Activated T-helper 1 cell treated with anti-CD3 and anti-CD28 coated beads, Interleukin-2, amount 50 U/mL, for 16 hours (primary cell): ENCODE measurements at places on chromosomes 4 and X.
A peak's percentile ranks its signal among the peaks of the same experiment; 100 is the strongest.

DNA sequence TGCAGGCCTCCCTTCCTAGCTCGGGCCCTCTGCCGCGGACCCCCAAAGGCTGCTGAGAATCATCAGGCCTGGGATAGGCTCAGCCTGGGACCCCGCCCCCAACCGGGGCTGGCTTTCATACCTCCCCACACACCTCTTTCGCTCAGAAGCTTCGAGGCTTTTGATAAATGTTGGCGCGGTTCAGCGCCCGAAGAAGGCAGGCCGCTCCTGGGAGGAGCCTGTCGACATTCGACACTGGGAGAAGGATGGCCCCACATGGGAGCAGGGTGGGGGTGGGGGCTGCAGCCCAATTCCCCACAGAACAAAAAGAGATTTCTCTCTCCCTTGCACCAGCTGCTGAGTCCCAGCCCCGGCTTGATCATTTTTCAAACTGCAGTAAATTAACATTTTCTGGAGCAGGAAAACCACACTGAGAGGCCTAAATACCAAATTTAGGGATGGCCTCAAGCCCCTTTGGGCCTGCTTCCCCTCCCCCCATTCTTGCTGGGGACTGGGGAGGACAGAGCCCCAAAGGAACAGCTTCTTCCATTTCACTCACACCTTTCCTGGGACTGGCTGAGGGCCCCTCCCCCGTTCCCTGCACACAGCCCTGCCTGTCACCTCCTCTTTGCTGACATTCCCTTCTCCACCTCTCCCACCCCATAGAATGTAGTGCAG, 112.9 kb upstream of the PJA1 start:
- no peak for DNase-seq

- no peak for DNase-seq
Measured at GRCh38 chr4:55834086-55834795, 14.7 kb downstream of the EXOC1L start.

DNA sequence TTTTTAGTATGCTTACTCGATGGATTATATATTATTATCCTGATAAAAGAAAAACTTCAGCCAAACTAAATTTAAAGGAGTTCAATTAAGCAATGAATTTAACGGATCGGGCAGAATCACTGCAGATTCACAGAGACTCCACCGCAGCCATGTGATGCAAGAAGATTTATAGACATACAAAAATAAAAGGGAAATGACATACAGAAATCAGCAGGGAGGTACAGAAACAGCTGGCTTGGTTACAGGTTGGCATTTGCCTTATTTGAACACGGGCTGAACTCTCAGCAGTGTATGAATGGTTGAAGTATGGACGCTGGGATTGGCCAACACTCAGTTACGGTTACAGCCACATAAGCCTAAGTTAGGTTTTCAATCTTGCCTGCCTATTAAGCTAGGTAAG, 35.4 kb upstream of the DHRSX start:
- no peak for DNase-seq

DNA sequence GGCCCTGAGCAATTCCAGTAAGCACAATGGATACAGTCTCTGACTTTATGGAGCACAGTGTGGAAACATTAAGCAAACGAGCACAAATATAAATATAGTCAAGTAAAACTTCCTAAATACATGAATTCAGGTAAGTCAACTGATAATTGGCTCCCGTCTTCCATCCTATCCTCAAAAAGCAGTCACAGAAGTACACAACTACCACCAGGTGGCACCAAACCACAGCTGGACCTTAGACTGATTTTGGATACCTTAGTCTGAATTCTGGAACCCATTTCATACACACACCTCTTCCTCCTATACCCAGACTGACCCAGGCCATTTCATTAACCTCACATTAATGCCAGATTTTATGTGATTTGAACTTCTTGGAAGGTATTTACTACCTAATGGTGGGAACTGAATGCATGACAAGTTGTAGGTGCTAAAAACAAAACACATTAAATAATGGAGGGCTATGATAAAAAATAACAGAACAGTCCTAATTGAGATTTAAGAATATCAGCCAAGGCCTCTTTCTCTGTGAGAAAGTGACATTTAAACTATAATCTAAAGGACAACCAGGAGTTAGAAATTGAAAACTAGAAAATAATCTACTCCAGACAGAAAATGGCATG, 77.5 kb downstream of the ELF2 start:
- peak; percentile 59 for DNase-seq

GRCh38 chrX:19057856-19058255, 64.4 kb downstream of the ADGRG2 start:
- no peak for DNase-seq

GRCh38 chrX:45517090-45517973, 316.7 kb upstream of the DIPK2B start:
- no peak for DNase-seq

DNA sequence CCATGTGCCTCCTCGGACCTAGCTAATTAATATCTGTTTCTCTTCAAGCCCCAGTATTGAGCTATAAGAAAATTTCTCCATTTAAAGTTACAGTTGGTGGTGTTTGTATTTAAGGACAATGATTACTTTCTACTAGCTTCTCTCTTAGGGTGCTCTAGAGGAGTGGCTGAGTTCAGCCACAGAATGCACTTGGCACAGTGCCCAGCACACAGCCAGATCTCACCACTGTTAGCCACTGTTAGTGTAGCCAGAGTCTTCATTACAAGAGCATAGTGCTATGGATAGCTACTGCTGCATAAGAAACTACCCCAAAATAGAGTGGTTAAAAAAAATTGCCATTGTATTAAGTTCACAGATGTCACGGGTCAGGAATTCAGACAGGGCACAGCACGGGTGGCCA, 421.3 kb downstream of the BCOR start:
- DNase-seq, result no peak

DNA sequence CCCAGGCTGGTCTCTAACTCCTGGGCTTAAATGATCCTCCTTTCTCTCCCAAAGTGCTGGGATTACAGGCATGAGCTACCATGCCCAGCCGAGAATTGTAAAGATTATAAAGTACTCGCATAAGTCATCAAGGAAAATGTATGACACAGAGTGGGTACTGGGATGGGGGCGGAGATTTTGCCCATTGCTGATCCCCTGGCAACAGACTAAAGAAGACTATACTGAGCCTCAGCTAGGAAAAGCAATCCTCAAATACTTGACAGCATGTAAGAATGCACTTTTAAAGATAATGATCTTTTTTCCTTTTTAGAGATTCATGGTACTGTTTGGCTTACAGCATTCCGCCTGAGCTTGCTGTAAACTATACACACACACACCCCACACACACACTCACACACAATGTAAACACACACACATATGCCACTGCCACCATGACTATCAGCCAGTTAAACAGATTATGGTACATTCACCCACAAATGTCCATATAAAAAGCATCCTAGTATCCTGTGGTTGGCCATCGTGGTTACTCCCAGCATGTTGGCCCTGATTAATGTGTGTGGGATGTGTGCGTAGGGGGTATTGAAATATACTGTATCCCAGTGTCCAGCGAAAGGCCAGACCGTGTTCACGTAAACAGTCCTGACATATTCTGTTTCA, 113.0 kb downstream of the AMELX start:
- no peak for DNase-seq

DNA sequence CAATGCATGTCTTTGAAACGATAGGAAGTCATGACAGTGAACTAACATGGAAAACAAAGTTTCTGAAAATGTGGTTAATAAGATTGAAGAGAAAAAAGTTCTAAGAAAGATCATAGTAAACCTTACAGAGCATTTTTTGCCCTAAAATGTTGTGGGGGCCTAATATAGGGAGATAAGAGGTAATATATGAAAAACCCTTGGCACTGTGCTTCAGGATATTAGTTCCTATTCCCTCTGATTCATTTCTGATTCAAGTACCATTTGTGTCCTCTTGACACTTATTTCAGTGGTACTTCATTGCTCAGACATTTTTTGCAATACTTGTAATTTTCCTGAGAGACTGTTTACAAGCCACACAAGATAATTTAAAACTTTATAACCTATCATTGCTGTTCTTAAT, 35.1 kb downstream of the PAQR3 start:
- DNase-seq, result no peak

DNA sequence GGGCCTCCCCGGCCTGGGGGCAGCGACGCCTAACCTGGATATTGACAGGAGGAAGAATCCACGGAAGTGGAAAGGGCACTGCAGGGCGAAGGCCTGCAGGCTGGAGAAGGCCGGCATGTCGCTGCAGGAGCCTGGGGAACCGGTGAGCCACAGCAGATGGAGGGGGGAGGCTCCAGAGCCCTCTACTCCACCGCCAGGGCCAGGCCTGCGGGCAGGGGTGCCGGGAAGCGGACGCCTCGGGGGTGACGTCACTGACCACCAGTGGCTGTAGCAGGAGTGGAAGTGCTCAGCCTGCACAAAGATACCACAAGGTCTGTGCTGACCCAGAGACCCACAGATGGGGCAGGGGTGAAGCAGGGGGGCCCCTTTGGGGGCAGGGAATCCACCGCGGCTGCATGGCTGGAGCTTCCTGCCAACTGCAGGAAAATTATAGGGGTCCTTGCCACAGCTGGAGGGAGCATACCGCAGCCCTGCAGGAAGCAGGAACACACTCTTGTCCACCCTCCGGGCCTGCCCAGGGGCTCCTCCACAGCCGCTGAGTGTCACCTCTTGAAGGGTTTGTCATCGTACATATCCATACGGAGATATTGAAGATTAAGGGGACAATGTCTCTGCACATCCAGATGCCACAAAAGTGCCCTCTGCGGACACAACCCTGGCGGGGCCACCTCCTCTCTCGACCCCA, 7.6 kb upstream of the HTRA3 start:
- no peak for DNase-seq

- no peak for DNase-seq
Measured at GRCh38 chrX:70808942-70809940, 99.3 kb downstream of the TEX11 start.

GRCh38 chrX:154411981-154412340, 622 bp downstream of the TAFAZZIN start:
- DNase-seq, result no peak

DNA sequence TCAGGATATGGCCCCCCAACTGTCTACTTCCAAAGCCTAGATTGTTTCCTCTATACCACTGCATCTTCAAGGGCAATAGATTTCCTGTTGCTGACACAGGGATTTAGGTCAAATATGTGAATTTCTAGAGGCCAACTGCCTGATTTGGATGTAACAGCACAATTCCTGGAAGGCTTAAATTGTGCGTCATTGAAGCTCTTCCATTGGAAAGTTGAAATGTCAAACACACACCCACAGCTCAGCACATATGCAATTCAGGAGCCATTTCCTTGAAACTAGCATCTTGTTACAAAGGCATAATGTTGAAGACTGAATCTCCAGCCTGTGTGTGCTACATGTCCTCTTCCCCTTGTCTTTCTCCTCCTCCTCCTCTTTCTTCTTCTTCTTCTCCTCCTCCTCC, 158.6 kb downstream of the STK32B start:
- DNase-seq, result no peak

- DNase-seq, result no peak
Measured at GRCh38 chr4:84501721-84502267, 2.7 kb upstream of the NKX6-1 start.

DNA sequence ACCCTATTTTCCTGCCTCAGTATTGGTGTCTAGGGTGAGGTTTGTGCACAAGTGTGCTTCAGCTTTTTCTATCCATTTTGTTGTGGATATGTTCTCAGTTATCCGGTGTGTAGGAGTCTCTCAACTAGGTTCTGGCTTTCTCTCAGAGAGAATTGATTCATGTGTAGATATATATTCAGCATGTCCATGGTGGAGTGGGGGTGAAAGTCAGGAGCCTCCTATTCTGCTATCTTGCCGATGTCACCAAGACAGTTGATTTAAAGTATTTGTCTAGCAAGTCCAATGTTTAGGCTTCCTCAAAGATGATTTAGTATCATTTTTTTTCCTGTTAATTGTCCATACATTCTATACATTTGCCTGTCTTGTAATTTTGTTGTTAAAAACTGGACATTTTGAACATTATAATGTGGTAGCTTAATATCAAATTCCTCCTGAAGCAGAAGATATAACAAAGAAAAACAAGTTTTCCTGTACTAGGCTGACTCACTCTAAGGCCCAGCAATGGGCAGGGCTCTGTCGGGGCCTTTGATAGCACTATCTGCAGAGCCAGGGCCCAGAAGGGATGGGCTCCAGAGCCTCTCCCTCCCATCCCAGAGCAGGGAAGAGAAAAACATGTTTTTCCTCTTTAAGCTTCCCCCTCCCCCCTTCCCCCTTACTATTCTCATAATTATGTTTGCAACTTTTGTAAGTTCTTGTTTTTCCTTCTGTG, 37.6 kb downstream of the GLUD2 start:
- DNase-seq, result no peak

DNA sequence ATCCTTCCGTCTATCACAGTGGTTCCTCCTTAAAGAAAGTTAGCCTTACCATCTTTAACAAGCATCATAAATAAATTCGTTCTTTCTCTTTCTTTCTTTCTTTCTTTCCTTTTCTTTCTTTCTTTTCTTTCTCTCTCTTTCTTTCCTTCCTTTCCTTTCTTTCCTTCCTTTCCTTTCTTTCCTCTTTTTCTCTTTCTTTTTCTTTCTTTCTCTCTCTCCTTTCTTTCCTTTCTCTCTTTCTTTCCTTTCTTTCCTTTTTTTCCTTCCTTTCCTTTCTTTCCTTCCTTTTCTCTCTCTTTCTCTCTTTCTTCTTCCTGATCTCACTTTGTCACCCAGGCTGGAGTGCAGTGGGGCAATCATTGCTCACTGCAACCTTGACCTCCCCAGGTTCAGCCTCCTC, 60.4 kb downstream of the ENPP6 start:
- no peak for DNase-seq

DNA sequence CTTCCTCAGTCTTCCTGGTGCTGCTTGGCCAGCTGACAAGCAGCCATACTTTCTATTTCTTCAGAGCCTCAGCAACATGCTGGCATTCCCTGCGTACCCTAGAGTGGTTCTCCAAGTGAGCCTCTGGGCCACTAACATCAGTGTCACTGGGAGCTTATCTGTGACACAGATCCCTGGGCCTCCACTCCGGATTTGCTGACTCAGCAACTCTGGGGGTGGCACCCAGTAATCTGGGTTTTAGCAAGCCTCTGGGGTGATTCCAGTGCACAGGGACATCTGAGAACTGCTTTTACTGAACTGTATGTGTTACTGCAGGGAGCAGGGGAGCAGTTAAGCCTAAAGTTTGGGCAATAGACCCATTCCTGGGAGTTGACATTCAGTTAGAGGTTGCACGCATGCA, 28.2 kb upstream of the HMGB3 start:
- no peak for DNase-seq

GRCh38 chr4:144178414-144178813, 37.9 kb upstream of the GYPA start:
- no peak for DNase-seq

GRCh38 chrX:14963447-14964236, 90.4 kb downstream of the MOSPD2 start:
- DNase-seq, result no peak

GRCh38 chr4:151284534-151285245, 7.7 kb downstream of the PRSS48 start:
- DNase-seq, result no peak

- DNase-seq, result no peak
Measured at GRCh38 chr4:140330311-140330900, 43.0 kb upstream of the SCOC start.

GRCh38 chr4:82785611-82786400, 12.8 kb downstream of the SCD5 start:
- DNase-seq, result no peak

- no peak for DNase-seq
Measured at GRCh38 chr4:87038837-87039615, 104.2 kb downstream of the AFF1 start.

GRCh38 chr4:107876099-107876498, 51.4 kb downstream of the SGMS2 start:
- DNase-seq, result no peak

- DNase-seq, result no peak
Measured at GRCh38 chr4:173420324-173420752, 21.4 kb upstream of the SCRG1 start.

- DNase-seq, result peak; percentile 54
Measured at GRCh38 chr4:6688879-6689505, 4.7 kb upstream of the S100P start.
